ENCODE measurements at places on chromosomes 4 and X. TPM values are rescaled to one million over a fixed set of nuclear protein-coding genes. Genes with fewer than 3 reads are reported as not detected.

- peaks cover 7% of the 10 kb centered on the region for H3K4me1 ChIP-seq
- no peaks in the 10 kb centered on the region for H3K36me3 ChIP-seq
- H3K4me3 ChIP-seq = peak within 1 kb of the TSS; percentile 49
- no peaks in the 10 kb centered on the region for H3K27me3 ChIP-seq
Measured at GRCh38 chr4:138242076-138242833, at the start of gene SLC7A11. Gene SLC7A11 (minus strand): TSS chr4:138242349. CDS start chr4:138242069, 280 bp downstream.

Gene NPY2R
- not detected for total RNA-seq

Gene MXD4
- total RNA-seq = 81.4 TPM

Gene EFHC2
- total RNA-seq = 2.2 TPM

Gene HMX1
- total RNA-seq = not detected

- no peak for DNase-seq
- peaks cover 5% of the 10 kb centered on the region for H3K27me3 ChIP-seq
- H3K27ac ChIP-seq = no peak overlapping the region
- H3K4me3 ChIP-seq = no peak overlapping the region
- peaks cover 3% of the 10 kb centered on the region for H3K4me1 ChIP-seq
- peaks cover 3% of the 10 kb centered on the region for H3K36me3 ChIP-seq
Measured at GRCh38 chr4:183241322-183241640, 78.8 kb downstream of the CLDN22 start.

GRCh38 chr4:165592386-165592785 lies 213.6 kb downstream of the CPE start:
- H3K4me3 ChIP-seq = no peak overlapping the region
- no peak overlapping the region for H3K27ac ChIP-seq
- no peaks in the 10 kb centered on the region for H3K4me1 ChIP-seq

DNA sequence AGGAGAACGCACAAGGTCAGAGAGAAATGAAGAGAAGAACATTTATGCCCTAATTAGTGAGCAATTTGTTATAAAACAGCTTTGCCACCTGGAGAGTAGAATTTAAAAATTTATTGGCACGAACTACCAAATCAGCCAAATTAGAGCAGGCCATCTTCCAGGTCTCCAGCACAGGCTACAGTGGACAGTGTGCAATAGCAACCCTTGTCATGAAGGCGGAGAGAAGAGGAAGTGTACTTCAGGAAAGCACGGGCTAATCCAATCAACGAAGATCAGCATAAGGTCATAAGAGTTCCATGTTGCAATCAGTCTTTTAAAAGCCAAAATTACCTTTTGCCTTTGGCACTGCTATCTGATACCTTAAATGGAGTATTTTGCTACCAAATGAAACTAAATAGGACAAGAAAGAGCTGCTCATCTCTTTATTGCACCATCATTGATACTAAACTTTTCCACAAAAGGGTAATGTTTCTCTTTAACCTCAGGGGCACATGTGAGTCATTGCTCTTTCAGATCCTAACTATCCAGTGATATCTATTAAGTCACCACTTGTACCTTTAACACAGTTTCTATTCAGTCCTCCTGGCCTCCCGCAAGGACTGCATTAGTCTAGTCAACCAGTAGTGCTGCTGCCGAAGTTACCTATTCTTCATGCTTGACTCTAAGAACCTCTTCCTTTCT lies 19.9 kb downstream of the ANK2 start:
- H3K4me3 ChIP-seq = no peak overlapping the region
- DNase-seq = no peak
- no peak overlapping the region for H3K27ac ChIP-seq
- no peaks in the 10 kb centered on the region for H3K4me1 ChIP-seq
- peaks cover 22% of the 10 kb centered on the region for H3K27me3 ChIP-seq

Gene ALB
- not detected for total RNA-seq
